ENCODE measurements at places on chromosomes 5 and 9. TPM values are rescaled to one million over a fixed set of nuclear protein-coding genes. Genes with fewer than 3 reads are reported as not detected.

OR1Q1 gene
- not detected for total RNA-seq

- no peak overlapping the region for H3K27ac ChIP-seq
- H3K4me3 ChIP-seq, result no peak overlapping the region
- H3K27me3 ChIP-seq, result no peaks in the 10 kb centered on the region
- DNase-seq, result no peak
- no peaks in the 10 kb centered on the region for H3K36me3 ChIP-seq
- no peaks in the 10 kb centered on the region for H3K4me1 ChIP-seq
These were observed 985.5 kb downstream of the TLE4 start for GRCh38 chr9:80557256-80557655.

FASTKD3 gene
- 11.1 TPM for total RNA-seq

GRCh38 chr5:82147860-82148573 is 130.1 kb downstream of the RPS23 start:
- H3K27ac ChIP-seq, result no peak overlapping the region
- H3K36me3 ChIP-seq, result no peaks in the 10 kb centered on the region
- H3K27me3 ChIP-seq, result no peaks in the 10 kb centered on the region

GRCh38 chr5:163658702-163659567 is 153.5 kb downstream of the MAT2B start:
- no peaks in the 10 kb centered on the region for H3K27me3 ChIP-seq
- no peaks in the 10 kb centered on the region for H3K36me3 ChIP-seq
- no peak for DNase-seq
- no peaks in the 10 kb centered on the region for H3K4me1 ChIP-seq
- no peak overlapping the region for H3K27ac ChIP-seq

HRCT1 gene
- total RNA-seq, result 1.2 TPM

INSYN2B gene
- total RNA-seq, result 0.53 TPM

DNA sequence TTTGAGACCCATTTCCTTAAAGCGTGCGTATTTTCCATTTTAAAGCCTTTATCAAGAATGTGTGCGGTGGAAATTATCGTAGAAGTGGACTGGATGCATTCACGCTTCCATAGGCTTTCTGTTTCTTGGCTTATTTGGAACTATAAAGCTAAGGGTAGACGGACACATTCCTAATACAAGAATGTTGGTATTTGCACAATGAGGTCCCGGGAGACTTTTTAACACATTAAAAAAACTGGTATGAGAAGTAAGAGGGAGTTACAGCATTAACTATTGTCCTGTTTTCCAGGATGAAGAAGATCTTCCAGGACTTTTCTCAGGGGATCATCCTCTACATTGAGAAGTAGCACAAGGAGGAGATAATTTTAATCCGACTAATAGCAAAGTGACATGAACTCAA is 653.0 kb downstream of the MTRR start:
- no peak overlapping the region for H3K27ac ChIP-seq
- no peaks in the 10 kb centered on the region for H3K36me3 ChIP-seq
- H3K27me3 ChIP-seq, result no peaks in the 10 kb centered on the region
- H3K4me1 ChIP-seq, result no peaks in the 10 kb centered on the region
- no peak for DNase-seq

GRCh38 chr9:86993830-86994229 is 46.5 kb upstream of the GAS1 start:
- H3K36me3 ChIP-seq, result no peaks in the 10 kb centered on the region
- no peak overlapping the region for H3K27ac ChIP-seq
- DNase-seq, result no peak

EGR1 gene
- 250 TPM for total RNA-seq

DNA sequence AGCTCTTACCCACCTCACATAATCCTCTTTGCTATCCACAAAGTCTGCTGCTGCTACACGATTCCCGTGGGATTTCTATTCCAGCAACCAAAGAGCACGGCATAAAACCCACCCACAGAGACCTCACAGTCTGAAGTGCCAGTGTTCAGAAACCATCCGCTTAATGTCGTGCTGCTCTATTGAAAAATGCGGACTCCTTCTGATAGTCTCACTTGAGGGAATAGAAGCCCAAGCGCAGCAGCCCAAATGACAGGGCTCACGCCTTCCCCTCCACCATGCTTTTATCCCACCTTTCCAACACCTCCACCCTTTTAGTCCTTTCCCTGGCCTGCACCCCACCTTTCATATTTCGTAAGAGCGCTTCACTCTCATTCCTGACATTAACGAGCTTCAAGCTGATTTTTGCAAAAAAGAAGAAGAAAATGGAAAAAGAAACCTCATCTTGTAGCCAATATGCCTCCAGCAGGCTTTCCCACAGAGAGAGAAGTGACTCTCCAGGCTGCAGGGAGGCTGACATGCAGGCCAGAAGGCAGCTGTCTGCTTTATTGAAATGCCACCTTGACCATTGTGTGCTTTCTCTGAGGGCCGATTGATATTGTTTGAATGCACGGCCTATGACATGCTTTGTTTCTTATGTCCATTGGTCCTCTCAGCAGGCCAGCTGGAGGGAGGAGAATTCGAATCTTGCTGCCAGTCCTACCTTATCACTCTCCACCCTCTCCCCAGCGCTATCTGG is 70.6 kb upstream of the PCSK1 start:
- H3K36me3 ChIP-seq, result no peaks in the 10 kb centered on the region
- DNase-seq, result no peak
- H3K27me3 ChIP-seq, result no peaks in the 10 kb centered on the region
- no peaks in the 10 kb centered on the region for H3K4me1 ChIP-seq
- no peak overlapping the region for H3K27ac ChIP-seq

- H3K4me3 ChIP-seq, result no peak overlapping the region
- H3K27ac ChIP-seq, result no peak overlapping the region
- DNase-seq, result peak; percentile 32
These were observed 31.9 kb upstream of the JADE2 start for GRCh38 chr5:134493461-134494055.

DNA sequence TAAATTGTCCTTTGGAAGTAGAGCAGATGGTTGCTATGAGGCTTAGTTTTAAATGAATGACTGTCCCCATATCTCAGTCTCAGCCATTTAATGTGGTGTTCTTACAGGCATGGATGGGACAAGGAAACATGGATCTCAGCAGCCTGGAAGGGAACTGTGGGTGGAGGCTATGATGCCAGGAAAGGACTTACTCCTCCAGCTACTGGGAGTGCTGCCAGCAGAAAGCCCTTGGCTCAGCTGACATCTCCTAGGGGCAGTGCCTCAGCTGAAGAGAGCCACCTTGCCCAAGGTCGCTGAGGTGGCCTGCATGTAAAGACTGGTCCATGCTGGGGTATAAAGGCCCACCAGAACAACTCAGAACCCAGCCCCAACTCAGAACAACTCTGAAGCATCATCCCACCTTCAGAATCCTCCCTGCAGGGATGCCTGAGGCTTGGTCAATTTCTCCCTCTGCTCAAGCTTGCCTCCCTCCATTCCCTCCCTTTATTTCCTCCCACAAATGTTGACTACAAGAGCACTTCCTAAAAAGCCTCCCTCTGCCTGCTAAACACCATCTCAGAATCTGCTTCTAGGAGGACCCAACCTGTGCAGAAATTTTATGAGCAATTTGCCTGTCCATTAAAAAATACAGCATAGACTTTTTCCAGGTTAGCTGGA is 1.8 kb upstream of the PDE8B start:
- H3K4me1 ChIP-seq, result peaks cover 18% of the 10 kb centered on the region
- DNase-seq, result no peak
- H3K36me3 ChIP-seq, result no peaks in the 10 kb centered on the region
- H3K27me3 ChIP-seq, result peaks cover 33% of the 10 kb centered on the region
- H3K4me3 ChIP-seq, result no peak overlapping the region
- H3K27ac ChIP-seq, result no peak overlapping the region

GRCh38 chr5:74290634-74291241 is 349.8 kb downstream of the ENC1 start:
- no peaks in the 10 kb centered on the region for H3K27me3 ChIP-seq
- H3K27ac ChIP-seq, result no peak overlapping the region
- DNase-seq, result no peak
- H3K4me1 ChIP-seq, result peaks cover 36% of the 10 kb centered on the region
- no peaks in the 10 kb centered on the region for H3K36me3 ChIP-seq

DNA sequence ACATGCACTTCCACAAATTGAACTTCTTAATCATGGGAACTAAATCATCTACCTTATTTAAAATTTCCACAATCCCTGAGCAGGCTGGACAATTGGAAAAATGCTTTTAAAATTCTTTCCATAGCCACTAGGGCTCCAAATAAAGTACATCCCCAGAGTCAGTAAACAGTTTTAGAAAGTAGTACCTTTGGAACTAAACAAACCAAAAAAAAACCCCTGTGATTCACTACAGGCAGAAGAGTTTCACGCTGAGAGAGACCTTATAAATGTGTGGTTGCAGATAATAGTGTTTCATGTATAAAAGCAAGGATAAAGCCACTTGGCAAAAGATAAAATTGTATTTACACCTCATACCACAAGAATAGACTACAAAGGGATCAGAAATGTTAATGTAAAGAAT is 11.8 kb upstream of the HMGCR start:
- H3K27ac ChIP-seq, result no peak overlapping the region
- H3K36me3 ChIP-seq, result no peaks in the 10 kb centered on the region
- no peak for DNase-seq
- H3K27me3 ChIP-seq, result no peaks in the 10 kb centered on the region
- peaks cover 7% of the 10 kb centered on the region for H3K4me1 ChIP-seq

- no peak overlapping the region for H3K27ac ChIP-seq
- peaks cover 4% of the 10 kb centered on the region for H3K4me1 ChIP-seq
- H3K27me3 ChIP-seq, result no peaks in the 10 kb centered on the region
- H3K36me3 ChIP-seq, result no peaks in the 10 kb centered on the region
These were observed 206.0 kb upstream of the DMRTA1 start for GRCh38 chr9:22240619-22241018.

DNA sequence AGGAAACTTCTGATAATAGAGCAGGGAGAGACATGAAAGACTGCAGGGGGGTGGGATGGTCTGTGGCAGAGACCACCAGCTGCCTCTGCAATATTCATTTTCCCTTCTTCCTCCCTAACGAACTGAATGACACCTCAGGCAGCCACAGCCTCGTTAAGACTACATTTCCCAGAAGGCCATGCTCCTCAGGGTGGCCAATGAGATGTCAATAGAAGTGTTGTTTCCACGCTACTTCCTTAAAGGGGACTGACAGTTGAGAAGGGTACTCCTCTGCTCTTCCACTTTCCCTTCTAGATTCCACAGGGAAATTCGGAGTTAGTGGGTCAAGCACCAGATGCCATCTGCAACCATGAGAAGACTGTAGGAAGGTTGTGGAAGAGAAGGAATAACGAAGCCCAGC is 52.0 kb upstream of the DAPK1 start:
- H3K27ac ChIP-seq, result no peak overlapping the region
- DNase-seq, result no peak
- no peaks in the 10 kb centered on the region for H3K27me3 ChIP-seq
- no peaks in the 10 kb centered on the region for H3K4me1 ChIP-seq
- H3K36me3 ChIP-seq, result no peaks in the 10 kb centered on the region
- no peak overlapping the region for H3K4me3 ChIP-seq

GRCh38 chr5:180990882-180991242 is 2.2 kb downstream of the BTNL3 start:
- no peak overlapping the region for H3K4me3 ChIP-seq
- DNase-seq, result no peak
- no peaks in the 10 kb centered on the region for H3K27me3 ChIP-seq
- no peaks in the 10 kb centered on the region for H3K4me1 ChIP-seq
- H3K36me3 ChIP-seq, result no peaks in the 10 kb centered on the region

DNA sequence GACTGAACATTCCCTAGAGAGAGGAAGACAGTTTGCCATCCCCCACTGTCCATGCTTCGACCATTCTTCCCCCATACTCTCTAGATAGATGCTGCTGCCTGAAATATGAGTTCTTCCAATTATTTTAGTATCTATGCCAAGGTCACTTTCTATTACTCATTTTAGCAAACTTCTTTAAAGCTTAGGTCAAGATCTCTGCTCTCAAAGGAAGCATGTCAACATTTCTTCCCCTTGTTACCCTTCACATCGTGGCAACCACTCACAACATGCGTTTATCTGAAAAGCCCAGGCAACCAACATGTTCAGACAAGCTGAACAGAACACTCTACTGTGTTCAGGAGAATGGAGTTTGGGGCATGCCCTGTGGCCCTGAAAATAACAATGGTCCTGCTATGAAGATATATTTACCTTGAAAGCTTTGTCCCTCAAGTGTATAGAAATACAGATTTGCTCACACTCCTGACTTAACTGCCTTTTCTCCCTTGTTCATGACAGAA is 138.4 kb upstream of the KIF2A start:
- H3K36me3 ChIP-seq, result no peaks in the 10 kb centered on the region
- H3K4me1 ChIP-seq, result no peaks in the 10 kb centered on the region
- no peak for DNase-seq
- H3K4me3 ChIP-seq, result no peak overlapping the region

DNA sequence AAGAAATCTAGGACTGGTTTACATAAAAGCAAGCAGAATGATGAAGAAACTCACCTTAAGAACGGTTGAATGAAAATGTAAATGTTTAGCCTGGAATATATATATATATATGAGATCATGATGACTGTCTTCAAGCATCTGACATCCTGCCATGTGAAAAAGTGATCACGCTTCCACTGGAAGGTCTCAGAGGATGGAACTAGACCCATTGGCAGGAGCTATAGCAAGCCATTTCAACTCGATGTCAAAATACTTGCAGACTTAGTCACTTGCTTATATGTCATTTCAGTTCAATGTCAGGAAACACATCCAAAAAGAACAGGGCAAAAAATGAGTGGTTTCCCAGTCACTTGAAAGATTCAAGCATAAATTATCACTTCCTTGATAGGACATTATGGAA is 22.2 kb upstream of the TMEM161B start:
- no peak overlapping the region for H3K27ac ChIP-seq
- peaks cover 4% of the 10 kb centered on the region for H3K36me3 ChIP-seq
- no peak overlapping the region for H3K4me3 ChIP-seq
- DNase-seq, result no peak
- H3K27me3 ChIP-seq, result no peaks in the 10 kb centered on the region

DRD1 gene
- not detected for total RNA-seq

DNA sequence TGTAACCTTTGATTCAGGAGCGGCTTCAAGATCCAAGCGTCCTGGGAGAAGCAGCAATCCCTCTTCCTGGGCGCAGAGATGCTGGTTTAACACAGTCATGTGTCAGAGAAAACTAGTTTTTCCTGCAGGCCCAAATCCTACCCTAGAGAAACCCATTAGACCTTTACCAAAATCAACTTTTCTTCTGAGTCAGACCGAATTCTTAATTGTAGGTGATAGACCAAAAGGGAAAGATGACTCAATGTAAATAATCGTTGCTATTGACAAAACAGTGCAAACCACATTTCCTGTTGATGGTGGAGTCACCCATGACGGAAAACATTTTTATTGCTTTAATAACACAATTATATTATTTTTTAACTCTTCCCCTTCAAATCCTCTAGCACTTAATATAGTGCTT is 40.1 kb downstream of the SLC1A1 start:
- no peak overlapping the region for H3K4me3 ChIP-seq
- H3K36me3 ChIP-seq, result no peaks in the 10 kb centered on the region
- H3K4me1 ChIP-seq, result no peaks in the 10 kb centered on the region

DNA sequence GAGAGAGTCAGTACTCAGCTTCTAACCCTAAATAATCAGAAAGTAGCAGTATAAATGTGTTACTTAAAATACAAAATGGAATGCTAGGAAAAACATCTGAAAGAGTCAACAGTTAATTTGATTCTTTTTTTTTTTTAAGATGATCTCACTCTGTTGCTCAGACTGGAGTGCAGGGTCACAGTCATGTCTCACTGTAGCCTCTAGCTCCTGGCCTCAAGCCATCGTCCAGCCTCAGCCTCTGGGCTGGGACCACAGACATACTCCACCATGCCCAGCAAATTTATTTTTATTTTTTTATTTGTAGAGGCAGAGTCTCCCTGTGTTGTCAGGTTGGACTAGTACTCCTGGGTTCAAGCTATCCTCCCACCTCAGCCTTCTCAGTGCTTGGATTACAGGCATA is 424.9 kb downstream of the IRX2 start:
- H3K36me3 ChIP-seq, result no peaks in the 10 kb centered on the region
- DNase-seq, result no peak
- no peaks in the 10 kb centered on the region for H3K27me3 ChIP-seq

- no peaks in the 10 kb centered on the region for H3K27me3 ChIP-seq
- no peak overlapping the region for H3K4me3 ChIP-seq
- peak; percentile 37 for DNase-seq
- peaks cover 25% of the 10 kb centered on the region for H3K4me1 ChIP-seq
These were observed 52.6 kb downstream of the SAR1B start for GRCh38 chr5:134580001-134580460.

Measured in suprapubic skin (tissue), 4 donors.